Hippocampal formation (tissue), 2 donors: ENCODE measurements at places on chromosomes 11 and 22.

- no peak for DNase-seq
Observed at GRCh38 chr11:20451568-20451967, 64.1 kb downstream of the PRMT3 start.

DNA sequence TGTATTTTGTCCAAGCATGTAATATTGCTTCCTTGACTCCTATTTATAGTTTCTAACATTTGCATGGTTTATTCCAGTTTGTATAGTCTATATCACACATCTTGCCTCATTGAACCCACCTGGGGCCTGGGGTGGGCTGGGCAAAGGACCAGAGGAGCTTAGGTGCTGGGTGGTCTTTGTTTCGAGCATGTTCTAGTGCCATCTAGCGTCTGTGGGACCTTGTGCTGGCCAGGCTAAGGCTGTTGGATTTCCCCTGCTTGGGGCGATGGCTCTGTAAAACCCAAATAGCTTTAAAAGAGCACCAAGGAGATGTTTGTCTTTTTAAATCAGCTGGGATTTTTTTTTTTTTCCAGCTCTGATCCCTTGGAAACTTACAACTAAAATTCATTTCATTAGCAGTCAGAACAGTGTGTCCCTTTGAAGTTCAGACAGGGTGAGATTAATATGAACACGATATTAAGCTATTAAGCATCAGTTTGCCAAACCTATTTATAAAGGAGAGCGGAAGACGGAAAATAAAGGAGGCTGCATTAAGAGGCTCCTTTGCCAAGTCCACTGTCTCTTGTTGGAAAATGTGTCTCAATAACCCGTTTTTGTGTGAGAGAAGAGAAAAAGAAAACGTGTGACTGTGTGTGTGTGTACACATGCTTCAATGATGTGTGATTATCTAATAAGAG lies 157.4 kb downstream of the COMMD9 start:
- peak; percentile 45 for DNase-seq

GRCh38 chr22:35802885-35803284 lies 85.2 kb downstream of the APOL5 start:
- DNase-seq, result no peak

DNA sequence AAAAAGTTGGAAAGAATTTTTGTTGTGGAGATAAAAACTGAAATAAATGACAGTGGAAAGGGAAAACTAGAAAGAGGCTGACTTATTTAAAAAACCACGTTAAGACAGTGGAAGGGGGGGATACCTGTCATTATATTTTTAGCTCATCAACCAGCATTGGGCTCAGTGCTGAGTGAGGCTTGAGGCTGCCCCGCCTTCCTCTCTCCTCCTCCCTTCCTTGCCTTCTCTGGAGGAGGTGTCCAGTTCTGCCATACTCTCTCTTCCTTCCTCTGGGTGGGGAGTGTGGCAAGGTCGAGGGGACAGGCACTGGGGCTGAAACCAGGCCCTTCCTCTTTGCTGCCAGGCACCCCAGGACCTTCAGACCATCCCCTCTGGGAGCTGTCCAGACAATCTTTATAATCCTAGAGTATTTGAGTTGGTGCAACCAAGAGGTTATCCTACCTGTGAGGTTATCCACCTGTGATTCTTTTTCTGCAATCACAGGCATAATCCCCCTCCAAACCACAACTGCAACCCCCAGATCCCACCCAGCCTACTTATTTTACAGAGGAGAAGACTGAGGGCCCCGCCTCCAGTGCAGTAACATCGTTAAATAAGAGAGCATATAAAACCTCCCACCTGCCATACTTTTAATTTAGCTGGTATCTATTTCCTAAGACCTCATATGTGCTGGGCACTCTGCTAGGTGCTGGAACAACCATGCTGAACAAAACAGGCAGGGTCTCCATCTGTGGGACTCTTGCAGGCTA lies 578.5 kb downstream of the BUD13 start:
- no peak for DNase-seq

GRCh38 chr22:49087716-49088601 lies 739.7 kb downstream of the BRD1 start:
- DNase-seq, result no peak

- DNase-seq, result no peak
Observed at GRCh38 chr11:120305286-120305685, 19.8 kb upstream of the TLCD5 start.

DNA sequence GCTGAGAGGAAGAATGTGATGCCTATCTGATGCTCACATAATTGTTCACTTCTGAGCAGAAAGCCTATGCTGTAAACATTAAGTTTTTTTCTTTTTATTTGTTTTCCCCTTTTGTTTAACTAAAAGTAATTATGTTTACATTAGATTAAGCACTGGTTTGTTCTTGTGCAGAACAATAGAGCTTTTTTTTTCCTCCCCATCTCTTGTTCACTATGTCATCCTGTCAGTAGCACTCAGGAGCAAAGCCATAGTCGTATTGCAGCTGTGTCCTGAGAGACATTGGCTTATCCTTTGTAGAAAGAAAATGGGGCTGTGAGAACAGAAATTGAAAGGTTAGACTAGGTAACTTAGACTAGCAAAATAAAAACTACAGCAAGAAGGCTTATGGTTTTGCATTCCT lies 301.8 kb upstream of the RAG2 start:
- no peak for DNase-seq

DNA sequence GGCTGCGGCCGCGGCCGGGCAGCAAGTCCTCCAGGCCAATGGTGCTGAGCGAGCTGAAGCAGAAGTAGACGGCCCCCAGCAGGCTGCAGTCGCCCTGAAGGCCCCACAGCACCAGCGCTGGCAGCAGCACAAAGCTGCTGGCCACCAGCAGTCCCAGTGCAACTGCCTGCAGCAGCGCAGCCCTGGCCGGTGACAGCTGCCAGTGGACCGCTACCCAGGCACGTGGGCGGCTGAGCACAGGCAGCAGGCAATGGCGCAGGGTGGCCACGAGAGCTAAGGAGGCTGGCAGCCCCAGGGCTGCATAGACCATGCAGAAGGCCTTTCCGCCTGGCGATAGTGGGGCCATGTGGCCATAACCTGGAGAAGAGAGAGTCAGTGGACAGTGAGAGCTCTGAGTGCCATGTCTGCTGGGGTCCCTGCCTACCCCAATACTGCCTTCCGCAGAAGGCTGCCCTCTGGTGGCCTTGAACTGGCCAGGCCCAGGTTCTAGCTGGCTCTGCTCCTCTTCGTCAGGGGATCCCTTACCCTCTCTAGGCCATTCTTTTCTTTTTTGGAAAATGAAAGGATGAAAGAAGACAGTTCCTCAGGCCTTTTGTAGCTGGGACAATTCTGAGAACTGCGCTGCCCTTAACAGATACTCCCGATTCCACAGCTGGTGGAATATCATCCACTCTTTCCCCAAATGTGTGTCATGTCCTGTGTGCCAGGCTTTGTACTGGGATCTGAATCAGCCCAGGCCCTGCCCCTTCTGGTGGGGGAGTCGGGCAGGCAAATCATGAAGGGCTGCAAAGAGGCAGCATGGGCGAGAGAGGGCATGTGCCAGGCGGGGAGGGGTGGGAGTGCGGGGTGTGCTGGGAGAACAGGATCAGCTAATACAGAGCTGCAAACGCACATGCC lies 1.8 kb downstream of the KCNK7 start:
- peak; percentile 76 for DNase-seq

DNA sequence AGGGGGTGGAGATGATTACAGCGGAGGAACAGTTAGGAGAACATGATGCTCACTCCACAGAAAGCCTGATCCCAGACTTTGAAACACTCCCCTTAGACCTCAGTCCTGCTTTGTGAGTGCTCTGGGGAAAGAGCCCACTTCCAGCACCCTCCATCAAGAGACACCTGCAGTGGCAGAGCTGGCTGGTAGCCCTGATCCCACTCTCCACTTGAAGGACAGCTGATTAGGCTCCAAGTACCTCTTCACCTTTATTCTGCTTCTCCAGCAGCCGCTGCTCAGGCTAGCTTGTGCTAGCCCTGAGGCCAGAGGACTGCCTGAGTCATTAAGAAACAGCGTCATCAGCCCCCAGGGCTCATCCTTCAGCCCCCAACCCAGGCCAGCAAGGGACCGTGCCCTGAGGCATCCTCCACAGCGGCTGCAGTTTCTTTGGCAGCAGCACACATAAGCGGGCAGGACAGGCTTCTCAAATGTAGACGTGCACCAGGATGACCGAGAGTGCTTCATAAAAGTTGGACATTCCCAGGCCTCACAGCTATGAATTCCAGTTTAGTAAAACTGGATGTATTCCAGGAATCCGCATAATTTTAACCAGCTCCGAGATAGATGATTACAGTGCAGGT lies 146.0 kb upstream of the TBCEL start:
- DNase-seq, result no peak

DNA sequence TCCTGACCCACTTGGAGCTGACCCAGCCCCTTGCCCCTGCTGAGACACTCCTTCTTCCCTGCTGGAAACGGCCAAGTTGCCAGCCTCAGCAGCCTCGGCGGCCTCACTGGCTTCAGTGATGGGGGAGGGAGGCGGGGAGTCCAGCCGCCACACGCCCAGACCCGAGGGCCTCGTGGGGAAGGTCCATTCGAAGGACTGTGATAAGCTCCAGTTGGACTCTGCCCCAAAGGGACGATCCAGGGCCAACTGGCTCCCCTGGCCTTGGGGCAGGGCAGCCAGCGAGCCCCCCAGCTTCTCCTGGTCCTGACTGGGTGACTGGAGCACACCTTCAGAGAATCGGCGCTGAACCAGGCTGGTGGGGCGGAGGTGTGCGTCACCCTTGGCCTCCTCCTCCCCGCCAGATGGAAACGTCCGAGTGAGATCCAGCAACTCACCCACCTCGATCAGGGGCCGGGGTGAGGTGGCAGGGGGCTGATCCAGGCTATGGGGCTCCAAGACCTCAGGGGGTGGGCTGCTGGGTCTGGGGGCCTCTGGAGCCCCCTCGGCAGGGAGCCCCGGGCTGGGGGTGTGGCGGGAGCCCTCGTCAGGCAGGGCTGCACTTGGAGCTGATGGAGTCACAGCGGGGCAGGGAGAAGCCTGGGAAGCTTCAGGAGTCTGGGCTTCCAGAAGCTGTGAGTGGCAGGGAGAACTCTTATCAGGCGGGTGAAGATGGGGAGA lies 11.5 kb downstream of the TNKS1BP1 start:
- no peak for DNase-seq

DNA sequence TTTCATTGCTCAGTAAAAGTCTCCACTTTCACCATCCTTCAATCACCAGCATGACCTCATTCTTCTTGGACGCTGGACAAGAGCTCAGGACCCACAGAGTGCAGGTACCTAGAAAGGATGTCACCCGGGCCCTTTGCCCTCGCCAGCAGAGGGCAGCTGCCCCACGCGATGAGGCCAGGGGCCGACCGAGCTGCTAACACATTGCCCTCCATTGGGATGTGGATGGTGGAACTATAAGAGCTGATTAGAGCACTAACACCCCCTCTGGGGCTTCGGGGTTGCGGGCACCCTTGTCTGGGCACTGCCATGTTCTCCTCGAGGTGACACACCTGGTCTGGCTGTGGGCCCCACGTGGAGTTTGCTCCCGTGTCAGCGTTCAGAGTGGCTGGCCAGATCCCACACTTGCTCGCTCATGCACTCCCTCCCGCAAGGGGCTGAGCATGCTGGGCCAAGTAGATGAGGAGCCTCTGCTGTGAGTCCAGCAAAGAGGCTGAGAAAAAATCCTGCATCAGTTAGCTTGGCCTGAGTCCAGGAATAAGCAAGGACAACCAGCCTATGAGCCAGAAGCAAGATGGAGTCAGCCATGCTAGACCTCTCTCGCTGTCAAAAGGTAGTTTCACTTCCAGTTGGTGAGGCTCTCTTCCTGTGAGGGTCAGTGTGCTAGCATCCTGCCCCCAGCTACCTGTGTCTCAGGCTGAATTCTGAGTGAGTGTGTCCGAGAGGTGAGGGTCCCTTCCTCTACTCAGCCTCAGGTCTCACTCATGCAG lies 9.8 kb downstream of the KRTAP5-6 start:
- DNase-seq, result no peak

DNA sequence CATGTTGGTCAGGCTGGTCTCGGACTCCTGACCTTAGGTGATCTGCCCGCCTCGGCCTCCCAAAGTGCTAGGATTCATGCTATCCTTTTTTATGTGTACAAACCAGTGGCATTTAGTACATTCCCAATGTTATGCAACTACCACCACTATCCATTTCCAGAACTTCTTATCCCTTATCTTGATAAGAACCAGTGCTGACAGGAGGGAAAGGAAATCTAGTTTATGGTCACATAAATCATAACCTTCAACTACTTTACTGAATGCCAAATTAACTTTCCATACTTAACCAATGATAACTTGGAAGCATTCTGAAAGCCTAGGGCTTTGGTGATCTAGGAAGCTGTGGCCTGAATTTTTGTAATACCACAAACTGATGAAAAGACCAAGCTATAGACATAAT lies 170.4 kb downstream of the SWAP70 start:
- DNase-seq, result no peak

DNA sequence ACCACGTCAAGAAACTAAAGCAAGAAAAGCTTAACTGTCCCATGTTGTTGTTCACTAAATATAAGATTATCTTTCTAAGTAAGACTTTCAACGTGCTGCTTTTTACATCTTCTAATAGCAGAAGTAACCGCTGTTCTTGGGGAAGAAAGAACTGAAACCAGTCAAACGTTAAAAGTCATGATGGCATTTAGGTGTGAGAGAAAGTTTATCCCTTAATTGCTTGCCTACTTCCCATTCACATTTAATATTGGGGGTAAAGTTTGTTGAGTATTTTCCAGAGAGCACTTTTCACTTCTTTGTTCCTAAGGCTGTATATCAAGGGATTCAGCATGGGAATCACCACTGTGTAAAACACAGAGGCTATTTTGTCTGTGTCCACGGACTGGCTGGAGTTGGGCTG lies 970 bp downstream of the OR5B21 start:
- DNase-seq, result no peak

DNA sequence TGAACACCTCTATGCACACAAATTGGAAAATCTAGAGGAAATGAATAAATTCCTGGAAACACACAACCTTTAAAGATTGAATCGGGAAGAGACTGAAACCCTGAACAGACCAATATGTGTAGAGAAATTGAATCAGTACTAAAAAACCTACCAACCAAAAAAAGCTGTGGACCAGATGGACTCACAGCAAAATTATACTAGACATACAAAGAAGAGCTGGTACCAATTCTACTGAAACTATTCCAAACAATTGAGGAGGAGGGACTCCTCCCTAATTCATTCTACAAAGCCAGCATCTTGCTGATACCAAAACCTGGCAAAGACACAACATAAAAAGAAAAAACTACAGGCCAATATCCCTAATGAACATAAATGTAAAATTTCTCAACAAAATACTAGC lies 54.4 kb upstream of the SEZ6L start:
- no peak for DNase-seq

DNA sequence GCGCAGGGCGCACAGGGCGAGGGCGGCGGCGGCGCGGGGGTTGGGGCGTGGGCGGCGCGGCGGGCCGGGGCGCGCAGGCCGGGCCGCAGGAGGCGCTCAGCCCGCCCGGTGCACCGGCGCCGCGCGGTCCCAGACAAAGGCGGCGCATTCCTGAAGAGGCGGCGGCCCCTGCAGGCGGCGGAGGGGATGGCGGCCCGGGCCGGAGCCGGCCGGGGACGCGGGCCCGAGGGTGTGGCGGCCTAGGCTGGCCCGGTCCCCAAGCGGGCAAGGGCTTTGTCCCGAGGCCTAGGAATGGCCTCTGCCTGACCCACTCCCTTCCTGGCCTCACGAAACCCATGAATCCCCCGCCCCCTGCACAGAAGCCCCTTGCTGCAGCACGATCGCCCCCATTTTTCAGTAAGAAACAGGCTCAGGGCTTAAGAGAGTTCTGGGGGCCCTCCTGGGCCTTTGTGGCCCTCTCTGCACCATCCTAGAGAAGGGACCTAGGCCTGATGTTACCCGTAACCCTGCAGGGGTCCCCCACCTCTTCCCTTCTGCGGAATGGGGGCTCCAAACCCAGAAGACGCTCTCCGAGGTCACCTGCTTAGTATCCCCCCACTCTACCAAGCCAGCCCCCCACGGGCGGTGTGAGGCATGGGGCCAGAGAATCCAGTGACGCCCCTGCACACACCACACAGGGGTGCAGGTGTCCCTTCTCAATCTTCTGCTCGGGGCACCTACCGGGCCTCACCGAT lies at the start of gene RTN4R:
RTN4R (minus strand) TSS at position 40 of the 734 bp plus-strand sequence. CDS start 226 bp downstream, outside the sequence.
- no peak for DNase-seq
